T-helper 9 cell (primary cell): ENCODE measurements at places on chromosomes 3 and 15.

DNA sequence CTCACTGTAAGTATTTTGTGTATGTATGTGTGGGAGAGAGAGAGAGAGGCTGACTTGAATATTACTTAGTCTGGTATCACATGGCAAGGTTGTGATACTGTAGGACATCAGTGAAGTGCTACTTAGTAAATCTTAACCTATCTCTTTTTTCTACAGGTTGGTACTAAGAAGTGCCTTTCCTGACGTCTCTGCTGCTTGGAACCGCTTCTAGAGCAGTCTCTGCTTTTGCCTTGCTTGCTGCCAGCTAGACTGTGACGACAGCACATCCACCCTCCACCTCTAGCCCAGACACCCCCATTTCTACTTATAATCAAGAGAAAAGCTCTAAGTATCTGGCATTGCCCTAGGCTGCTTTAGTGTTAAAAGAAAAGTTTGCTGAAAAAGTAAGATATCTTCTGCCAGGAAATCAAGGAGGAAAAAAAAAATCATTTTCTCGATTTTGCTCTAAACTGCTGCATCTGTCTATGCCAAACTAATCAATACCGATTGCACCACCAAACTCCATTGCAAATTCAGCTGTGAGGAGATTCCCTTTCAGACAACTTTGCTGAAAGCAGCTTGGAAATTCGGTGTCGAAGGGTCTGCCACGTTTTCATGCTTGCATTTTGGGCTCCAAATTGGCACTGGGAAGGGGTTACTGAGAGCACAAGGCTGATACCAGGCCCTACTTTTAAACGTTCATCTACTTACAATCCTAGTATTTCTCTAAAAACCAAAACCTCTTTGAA, 30.7 kb downstream of the MBNL1 start:
- DNase-seq = peak; percentile 22

DNA sequence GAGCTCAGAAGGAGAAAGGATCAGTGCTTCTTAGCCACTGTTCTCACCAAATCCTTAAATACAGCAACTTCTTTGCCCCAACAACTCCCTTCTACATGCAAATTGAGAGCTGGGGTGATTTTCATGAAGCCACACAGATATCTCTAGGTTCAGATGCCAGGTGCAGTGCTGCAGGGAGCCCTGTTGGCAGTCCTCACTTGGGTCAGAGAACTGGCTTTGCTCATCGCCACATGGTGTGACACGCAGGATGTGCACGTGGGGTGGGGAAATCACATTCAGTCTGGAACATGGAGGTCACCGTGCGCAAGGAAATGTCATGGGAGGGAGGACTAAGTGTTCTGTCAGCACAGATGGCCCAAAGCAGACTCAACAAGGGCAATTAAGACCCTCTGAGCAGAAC, 103.8 kb downstream of the WDR76 start:
- DNase-seq = no peak

DNA sequence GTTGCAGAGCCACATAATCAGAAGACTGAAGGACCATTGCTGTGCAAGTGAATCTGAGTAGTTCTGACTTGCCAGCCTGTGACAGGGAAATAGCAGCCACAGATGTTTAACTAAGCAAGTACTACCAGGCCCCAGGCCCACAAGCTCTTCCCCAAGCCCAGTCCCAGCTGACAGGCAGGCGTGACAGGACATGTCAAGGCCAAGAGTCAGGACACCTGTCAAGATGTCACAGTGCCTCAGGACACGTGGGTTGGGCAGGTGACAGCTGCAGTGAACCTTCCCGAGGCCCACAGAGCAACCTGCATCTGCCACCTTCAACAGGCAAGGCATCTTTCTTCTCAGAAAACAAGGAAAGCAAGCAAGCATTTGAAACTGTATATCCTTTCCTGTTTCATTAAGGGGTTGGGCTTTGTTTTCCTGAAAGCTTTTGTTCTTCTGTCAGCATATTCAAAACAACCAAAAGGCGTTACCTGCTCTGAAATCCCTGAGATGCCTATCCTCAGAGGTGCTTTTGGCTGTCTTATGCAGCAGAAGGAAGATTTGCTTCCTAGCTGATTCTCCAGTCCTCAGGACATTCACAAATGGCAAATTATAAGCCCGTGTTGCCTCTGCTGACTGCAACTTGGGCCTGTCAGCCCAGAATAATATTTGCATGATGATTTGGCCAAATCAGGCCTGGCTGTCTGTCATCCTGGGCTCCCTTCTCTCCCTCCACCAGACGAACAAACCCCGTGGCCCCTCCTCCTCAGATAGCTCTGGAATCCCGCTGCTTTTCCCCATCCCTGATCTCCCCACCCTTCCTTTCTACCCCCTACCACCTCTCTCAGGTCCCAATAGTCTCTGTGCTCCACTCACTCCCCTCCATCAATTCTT, 171.8 kb upstream of the WNT5A start:
- no peak for DNase-seq

- no peak for DNase-seq
Measured at GRCh38 chr3:64209866-64210621, 15.2 kb downstream of the PRICKLE2 start.

- DNase-seq = no peak
Measured at GRCh38 chr15:88428053-88428452, 39.1 kb downstream of the MRPL46 start.

DNA sequence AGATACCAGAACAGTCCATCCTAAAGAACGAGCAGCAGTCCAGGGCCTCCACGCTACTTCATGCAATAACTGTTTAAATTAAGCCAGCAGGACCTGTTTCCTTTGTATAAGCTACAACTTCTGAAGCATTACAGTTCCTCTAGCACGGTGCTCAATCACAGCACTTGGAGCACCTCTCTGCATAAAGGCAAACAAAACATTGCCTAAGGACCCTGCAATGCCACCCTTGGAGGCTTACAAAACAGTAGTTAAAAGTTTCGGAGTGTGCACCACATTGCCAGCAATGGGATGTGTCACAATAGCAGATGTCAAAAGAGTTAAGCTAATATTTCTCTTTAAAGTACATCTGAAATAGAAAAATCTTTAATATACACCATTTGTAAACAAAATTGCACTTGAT, 2.6 kb upstream of the VPS39 start:
- DNase-seq = no peak

GRCh38 chr3:188274249-188274915, 120.4 kb downstream of the LPP start:
- DNase-seq = no peak

- no peak for DNase-seq
Measured at GRCh38 chr15:39381517-39381916, 199.4 kb upstream of the THBS1 start.

DNA sequence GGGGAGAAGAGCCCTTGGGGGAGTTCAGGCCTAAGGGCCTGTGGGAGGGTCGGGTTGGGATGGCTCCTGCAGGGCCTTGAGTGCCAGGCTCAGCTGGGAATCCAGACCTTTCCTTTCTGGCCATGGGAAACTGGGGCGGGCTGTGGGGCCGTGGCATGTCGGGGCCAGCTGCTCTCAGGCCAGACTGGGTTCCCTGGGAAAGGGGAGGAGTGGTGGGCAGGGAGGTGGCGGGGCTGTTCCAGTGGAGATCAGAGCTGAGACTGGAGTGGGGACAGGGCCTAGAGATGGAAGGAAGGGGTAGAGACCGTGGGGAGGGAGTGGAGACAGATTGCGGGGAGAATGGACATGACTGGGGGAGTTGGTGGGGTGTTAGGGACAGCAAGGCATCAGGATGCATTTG, 20.3 kb downstream of the FBLN2 start:
- DNase-seq = no peak
